ENCODE measurements at places on chromosomes 12 and 14.

GRCh38 chr12:76035045-76035444 lies 3.5 kb upstream of the PHLDA1 start:
- no peak for DNase-seq

DNA sequence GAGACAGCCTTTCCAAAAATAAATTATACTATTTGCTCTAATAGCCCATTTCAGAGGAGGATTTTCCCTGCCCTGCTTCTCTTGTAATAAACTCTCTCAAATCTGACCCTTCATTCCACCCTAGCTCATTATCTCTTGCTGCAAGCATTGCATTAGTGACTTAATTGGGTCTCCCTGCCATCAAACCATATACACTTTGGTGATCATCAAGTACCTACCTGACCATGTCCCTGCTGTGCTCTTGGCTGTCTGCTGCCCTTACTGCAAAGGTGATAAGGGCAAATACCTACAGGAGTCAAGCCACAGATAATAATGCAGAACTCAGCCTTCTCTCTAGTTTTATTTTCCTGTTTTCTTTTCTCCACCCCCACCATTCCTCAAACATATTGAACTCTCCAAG lies 88.4 kb downstream of the LIN7A start:
- no peak for DNase-seq

GRCh38 chr12:64186789-64187188 lies 35.3 kb downstream of the KICS2 start:
- no peak for DNase-seq

DNA sequence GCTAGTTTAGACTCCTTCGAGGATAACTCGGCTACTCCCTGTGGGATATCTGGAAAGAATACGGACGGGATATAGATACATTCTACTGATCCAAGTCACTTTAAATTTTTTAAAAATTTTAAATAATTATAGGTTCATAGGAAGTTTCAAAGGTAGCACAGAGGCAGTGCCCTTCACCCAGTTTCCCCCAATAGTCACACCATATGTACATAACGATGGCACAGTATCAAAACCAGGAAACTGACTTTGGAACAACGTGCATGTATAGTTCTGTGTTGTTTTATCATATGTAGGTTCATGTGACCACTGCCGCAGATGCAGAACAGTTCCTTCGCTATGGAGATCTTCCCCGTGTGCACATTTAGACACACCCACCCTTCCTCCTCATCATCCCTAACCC lies 352.3 kb downstream of the CACNA1C start:
- no peak for DNase-seq

- DNase-seq, result no peak
Observed at GRCh38 chr12:50572760-50573159, 68.0 kb downstream of the DIP2B start.

GRCh38 chr14:85325134-85326017 lies 204.6 kb upstream of the FLRT2 start:
- DNase-seq, result no peak

DNA sequence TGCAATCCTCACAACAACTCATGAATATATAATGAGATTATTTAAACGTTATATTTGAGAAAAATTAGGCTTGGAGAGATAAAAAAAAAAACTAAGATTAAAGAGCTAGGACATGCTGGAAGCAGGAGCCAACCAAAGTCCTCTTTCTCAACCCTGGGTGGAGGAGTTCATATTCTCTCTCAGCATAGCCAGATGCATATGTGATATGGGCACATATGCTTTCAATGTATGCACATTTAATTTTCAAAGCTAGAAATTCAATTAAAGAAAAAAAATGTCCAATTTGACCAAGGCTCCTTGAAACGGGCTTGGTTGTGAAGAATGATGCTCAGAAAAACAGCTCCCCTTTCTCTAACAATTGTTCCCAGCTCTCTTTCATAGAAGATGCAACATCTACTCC lies 61.9 kb upstream of the GRIP1 start:
- DNase-seq, result no peak

DNA sequence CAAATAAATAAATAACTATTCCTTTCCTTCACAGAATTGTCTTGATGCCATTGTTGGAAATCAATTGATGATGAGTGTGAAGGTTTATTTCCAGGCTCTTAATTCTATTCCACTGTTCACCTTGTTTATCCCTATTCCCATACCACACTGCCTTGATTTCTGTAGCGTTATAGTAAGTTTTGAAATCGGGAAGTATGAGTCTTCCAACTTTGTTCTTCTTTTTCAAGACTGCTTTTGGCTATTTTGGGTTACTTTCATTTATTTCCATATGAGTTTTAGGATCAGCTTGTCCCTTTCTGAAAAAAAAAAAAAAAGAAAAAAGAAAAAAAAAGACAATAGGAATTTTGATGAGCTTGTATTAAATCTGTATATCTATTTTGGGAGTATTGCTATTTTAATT lies 9.3 kb upstream of the CDK2AP1 start:
- no peak for DNase-seq

- DNase-seq, result peak; percentile 84
Observed at GRCh38 chr14:34649344-34649743, 19.4 kb upstream of the SNX6 start.

GRCh38 chr14:30770376-30770775 lies 104.0 kb upstream of the COCH start:
- DNase-seq, result no peak

DNA sequence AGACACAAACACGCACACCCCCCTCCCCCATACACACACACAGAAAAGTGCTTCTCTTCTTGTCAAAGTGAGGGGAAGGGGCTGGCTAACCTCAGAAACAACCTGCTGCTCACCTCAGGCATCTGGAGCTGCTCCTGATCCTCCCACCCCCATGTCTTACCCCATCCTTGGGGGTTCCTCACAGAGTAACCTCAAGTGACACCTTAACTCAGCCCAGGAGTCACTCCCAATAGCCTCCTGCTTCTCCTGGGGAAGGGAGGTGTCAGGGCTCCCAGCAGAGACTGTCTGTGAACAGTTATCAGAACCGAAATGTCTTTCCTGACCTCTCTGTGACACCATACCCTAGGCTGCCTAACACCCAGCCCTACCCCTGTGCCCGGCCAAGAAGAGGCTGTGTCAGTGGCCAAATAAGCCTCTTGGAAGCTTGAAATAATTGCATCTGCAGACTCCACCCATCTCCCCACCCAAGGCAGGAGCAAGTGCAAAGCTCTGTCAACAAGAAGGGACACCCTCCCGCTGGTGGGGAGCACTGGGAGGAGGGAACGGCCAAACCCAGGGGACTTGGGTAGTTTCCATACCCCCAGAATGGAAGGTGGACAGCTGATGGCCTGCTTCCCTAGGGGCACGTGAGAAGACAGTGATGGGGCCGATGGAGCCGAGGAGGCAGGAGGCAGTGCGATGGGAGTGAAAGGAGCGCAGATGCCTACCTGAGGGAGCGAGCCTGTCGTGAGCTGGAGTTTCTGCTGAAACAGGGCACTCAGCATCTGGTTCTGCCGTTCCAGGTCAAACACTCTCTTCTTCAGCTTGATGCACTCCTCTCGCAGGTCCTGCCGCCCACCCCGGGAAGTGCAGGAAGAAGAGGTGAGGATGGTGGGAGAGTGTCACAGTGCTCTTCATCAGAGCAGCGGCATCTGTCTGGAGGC lies 26.8 kb downstream of the NCKAP5L start:
- DNase-seq, result no peak

- no peak for DNase-seq
Observed at GRCh38 chr14:99296517-99296916, 24.5 kb upstream of the BCL11B start.

GRCh38 chr14:72634691-72635616 lies 258.9 kb downstream of the DPF3 start:
- no peak for DNase-seq

DNA sequence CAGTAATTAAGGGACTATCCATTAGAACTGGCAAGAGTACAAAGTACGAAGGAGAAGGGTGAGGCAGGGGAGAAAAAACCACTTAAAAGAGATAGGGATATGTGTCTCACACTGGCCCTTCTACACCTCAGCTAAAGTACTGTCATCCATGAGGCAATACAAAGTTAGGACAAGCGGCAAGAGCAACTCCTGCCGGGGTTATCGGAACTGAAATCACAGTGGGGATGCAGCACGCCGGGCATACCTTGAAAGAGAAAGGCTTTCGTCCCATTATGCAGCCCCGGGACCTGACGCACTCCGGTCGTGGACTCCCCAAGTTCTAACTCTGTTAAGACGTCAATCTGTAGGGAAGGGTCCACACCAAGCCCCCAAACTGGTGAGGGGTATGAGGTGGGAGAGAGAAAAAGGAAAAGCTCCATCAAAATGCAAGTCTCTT lies 1.1 kb downstream of the NELL2 start:
- DNase-seq, result no peak

DNA sequence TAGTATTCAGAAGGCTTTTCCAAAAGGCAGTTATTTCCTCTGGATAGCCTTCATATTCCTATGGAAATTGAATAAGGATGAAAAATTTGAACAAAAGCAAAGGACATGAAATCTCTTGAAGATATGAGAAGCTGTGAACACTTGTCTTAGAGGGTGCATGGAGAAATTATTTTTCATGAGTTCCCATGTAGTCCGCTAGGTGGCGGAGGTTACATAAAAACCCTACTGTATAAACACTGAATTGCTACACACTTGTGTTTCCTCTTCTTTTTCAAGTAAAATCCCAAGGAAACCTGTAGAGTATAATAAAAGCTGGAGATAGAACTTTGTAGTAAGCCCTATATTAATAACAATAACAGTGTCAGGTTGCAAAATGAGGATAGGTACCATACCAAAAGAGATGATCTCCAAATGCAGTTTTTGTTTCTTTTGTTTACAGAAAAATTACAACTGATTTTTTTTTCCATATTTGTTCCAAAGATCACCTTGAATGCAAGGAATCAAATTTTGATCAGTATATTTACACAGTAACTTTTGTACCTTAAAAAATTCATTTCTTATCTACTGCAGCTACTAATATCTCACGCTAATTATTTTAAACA lies 37.8 kb upstream of the OR4E1 start:
- peak; percentile 7 for DNase-seq

DNA sequence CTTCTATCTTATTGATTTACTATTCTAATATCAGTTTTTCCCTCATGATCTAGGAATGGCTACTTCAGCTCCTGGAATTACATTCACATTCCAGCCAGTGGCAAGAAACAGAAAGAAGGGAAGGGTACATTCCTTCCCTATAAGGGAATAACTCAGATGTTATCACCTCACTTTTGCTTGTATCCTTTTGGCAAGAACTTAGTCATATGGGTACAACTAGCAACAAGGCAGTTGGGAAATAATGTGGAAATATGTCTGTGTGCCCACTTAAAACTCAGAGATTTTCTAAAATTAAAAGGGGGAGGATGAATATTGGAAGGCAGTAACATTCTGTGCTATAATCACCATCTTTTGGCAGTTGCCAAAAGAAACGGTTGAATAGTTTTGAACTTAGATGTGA lies 85.6 kb downstream of the MSRB3 start:
- DNase-seq, result no peak

GRCh38 chr14:59308086-59308485 lies 119.6 kb downstream of the DAAM1 start:
- no peak for DNase-seq

GRCh38 chr12:131204416-131205274 lies 250.9 kb downstream of the ADGRD1 start:
- DNase-seq, result no peak

GRCh38 chr12:98408681-98409080 lies 106.7 kb upstream of the TMPO start:
- DNase-seq, result no peak

DNA sequence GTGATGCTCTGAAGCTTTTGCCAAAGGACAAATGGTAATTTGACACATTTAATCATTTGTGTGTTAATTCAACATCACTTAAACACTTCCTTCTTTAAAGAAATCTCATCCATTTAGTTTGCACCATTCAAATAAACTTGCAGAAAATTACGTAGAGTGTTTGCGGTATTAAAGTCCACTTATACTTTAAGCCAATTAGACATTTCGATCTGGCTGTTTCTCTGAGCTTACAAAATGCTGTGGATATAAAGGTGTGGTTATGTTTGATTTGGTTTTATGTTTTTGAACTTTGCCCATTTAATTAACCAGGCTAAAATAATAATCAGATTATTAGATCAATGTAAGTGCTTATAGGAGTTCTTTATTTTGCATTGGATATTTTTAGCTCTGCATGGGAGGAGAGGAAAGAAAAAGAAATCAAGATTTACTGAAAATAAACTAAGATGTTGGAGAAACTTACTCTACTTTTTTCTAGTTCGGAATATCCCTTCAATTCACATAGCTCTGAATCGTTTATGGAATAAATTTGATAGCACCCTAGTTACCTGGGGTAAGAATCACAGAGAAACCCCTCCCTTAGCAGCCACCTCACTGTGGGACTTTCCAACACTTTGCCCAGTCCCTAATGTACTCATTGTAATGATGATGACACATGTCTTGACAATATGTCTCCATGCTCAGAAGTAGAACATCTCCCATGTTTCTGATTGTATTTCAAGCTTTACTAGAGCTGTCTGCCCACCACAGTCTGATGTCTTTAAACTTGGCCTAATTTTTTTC lies 268.0 kb downstream of the BTG1 start:
- DNase-seq, result no peak

GRCh38 chr14:22318951-22319350 lies 270.1 kb downstream of the DAD1 start:
- DNase-seq, result no peak

GRCh38 chr12:38374751-38375150 lies 58.2 kb downstream of the ALG10B start:
- DNase-seq, result no peak

GRCh38 chr12:89299931-89300330 lies 52.4 kb downstream of the DUSP6 start:
- no peak for DNase-seq

DNA sequence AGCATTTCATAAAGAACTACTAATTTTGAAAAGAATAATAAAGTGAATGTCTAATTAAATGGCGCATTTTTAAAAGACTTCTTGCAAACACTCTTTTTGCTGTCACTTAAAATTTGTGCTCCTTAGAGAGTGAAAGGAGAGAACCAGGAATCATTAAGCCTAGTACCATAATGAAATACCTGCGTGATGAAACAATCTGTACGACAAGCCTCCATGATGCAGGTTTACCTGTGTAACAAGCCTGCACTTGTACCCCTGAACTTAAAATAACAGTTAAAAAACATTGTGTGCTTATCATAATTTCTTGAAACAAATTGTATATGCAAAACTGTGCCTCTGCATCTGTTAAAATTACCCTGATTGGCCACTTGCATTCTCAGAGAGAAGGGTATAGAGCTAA lies 108.1 kb downstream of the MGAT4C start:
- DNase-seq, result no peak
